ENCODE measurements at places on chromosomes 16 and 17.

- no peak for DNase-seq
Measured at GRCh38 chr17:41433586-41433985, 7.2 kb downstream of the KRT38 start.

DNA sequence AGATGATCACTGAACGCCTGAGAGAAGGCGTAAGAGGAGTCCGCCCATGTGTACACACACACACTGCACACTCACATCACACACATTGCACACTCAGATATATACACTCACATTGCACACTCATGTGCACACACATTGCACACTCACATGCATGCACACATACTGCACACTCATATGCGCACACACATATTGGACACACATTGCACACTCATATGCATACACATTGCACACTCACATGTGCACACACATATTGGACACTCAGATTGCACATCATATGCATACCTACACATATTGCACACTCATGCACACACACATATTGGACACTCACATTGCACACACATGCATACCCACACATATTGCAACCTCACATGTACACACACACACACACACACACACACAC is 163.2 kb downstream of the WSCD1 start:
- DNase-seq = no peak

DNA sequence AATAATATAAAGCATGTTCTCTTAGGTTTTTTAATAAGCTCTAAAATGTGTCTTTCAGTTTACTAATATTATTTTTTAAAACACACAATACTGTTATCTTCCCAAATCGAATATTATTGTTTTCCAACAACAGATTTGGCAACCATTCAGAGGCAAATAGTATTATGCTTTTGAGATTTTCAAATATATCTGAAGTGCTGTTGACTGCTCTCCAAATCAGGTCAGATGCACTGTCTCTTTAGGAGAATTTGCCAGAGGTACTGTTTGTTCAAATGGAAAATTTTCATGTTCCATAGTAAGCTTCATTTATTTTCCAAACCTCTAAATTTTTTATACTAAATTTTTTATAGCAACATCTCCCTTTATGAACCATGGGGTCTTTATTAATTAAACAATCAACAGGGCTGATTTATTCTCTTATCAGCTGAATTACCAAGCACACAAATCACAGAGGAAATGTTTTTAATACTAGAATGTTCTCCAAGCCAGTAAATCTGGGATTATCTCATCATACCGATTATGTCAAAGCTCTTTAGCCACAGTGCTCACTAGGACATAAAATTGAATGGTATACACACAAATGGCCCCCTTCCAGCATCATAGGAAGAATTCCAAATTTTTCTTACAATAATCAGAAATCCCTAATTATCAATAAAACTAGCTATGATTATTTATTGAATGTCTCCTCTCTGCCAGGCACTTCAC is 108.8 kb upstream of the HLF start:
- DNase-seq = no peak

- DNase-seq = no peak
Measured at GRCh38 chr17:32880671-32881453, 3.9 kb upstream of the MYO1D start.

DNA sequence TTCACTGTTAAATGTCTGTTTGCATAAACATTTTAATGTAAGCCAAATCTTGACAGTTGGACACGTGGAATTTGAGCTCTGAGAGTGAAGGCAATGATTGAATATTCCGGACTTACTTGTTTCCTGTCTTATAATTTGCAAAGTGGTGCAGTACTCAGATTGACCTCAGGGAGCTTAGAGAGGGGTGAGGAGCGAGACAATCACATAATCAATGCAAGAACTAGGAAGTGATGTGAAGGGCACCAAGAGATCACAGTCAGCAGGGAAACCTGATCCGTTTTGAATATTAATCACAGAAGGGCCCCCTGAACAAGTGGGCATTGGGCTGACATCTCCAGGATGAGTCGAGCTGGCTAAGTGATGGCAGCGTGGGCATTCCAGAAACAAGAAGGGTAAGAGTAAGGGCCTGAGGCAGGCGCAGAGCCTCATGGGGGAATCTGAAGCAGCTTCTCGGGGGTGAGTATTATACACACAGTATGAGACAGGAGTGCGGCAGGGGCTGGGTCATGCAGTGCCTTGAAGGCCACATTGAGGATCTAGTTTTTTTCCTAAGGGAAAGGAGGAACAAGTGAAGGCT is 26.1 kb downstream of the TEX2 start:
- peak; percentile 14 for DNase-seq
